ENCODE measurements at places on chromosomes 2 and 18.
A peak's percentile ranks its signal among the peaks of the same experiment; 100 is the strongest.

GRCh38 chr2:70931376-70932000, 4.2 kb upstream of the ATP6V1B1 start:
- DNase-seq = peak; percentile 38

DNA sequence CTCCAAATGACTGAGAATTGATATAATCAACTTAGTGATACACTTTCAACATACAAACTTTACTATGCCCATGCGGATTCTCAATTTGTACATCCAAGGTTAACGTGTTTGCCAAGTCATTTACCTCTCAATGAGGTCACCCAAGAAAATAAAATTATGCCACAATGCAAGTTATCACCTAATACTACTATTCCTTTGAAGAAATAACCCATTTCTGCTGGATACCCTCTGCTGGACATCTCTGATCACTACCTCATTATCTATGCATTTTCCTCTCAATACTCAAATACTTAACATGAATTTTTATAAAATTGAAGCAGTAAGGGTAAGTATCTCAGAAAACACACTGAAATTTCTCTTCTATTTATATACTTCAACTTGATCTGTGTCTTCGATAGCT, 12.7 kb downstream of the HNRNPLL start:
- no peak for DNase-seq

DNA sequence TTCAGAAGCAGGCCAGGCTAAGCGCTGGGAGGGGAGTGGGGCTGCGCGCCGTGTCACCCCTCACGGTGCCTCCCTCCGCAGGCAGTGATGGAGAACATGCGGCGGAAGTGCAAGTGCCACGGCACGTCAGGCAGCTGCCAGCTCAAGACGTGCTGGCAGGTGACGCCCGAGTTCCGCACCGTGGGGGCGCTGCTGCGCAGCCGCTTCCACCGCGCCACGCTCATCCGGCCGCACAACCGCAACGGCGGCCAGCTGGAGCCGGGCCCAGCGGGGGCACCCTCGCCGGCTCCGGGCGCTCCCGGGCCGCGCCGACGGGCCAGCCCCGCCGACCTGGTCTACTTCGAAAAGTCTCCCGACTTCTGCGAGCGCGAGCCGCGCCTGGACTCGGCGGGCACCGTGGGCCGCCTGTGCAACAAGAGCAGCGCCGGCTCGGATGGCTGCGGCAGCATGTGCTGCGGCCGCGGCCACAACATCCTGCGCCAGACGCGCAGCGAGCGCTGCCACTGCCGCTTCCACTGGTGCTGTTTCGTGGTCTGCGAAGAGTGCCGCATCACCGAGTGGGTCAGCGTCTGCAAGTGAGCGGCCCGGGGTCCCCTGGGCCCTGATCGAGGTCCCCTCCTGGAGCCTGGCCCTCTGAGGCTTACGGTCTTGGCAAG, 12.2 kb downstream of the WNT10A start:
- peak; percentile 89 for DNase-seq

- DNase-seq = no peak
These were observed 185.8 kb downstream of the ANKRD44 start for GRCh38 chr2:197124639-197125390.

DNA sequence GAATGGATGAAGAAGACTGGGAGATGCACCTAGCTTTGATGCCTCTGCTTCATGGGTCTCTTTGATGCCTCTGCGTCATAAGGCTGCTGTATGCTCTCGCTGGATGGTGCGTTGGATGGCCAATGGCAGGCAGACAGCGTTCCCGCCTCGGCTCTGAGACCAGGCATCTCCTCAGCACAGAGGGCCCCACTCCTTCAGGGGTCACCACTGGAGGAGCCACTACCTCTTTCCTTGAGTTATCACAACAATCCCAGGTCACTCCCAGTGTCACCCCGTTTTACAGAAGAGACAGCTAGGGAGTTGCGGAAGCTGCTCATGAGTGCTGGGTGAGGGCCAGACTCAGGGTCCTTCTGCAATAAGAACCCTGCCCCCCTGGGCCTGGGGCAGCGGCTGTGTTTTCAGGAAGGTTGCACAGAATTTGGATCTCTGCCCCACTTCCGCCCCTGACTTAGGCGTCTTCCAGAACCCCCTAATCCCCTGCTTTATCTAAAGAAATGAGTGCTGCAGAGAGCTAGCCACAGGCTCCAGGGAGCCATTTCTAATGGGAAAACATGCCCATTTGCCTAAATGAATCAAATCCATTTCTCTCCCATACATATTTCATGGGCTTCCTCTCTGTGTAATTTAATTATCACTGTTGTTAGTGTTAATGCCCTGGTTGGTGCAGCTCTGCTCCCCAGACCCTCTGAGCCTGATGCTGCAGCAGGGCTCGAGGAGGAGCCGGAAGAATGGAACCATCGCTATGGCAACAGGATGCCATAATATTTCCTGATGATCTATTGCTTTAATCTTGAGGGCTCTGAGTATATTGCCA, 131.8 kb upstream of the HS6ST1 start:
- DNase-seq = peak; percentile 8

DNA sequence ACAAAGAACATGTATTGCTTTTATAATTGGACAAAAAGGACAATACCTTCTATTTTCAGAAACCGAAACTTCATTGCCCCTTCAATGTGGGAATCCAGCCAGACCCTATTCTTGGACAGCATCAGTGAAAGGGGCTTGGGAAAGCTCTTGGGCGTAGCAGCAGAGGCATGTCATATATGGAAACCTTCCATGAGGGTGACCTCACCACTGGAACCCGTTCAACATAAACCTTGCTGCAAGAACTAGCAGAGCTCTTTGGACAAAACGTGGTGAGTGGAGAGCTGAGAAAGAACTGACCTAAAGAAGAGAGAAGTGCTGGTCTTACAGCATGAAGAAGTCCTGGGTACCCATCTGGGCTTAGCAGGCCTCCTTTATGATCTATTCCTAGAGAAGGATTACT, 22.7 kb upstream of the ACTG2 start:
- no peak for DNase-seq
